Bronchial smooth muscle cell (primary cell): ENCODE measurements at places on chromosomes 6 and 20. TPM values are rescaled to one million over a fixed set of nuclear protein-coding genes. Genes with fewer than 3 reads are reported as not detected.

The SAMD5 gene
- total RNA-seq: 0.26 and 2.0 TPM in 2 replicates

The CHRNA4 gene
- not detected in 2 replicates for total RNA-seq

The UNC93A gene
- not detected in 2 replicates for total RNA-seq

The PACRG gene
- total RNA-seq: 0.16 and 0.17 TPM in 2 replicates

The VWA7 gene
- total RNA-seq: 0.79 and 0.86 TPM in 2 replicates

The FUT9 gene
- not detected in 2 replicates for total RNA-seq

The OR2H1 gene
- not detected in 2 replicates for total RNA-seq

The FLOT1 gene
- 95.8 and 103 TPM in 2 replicates for total RNA-seq

The GPLD1 gene
- total RNA-seq: under 0.01 and 0.09 TPM in 2 replicates

The HELZ2 gene
- total RNA-seq: 36.8 and 38.1 TPM in 2 replicates

The GRIK2 gene
- 0.79 TPM in 1 of 2 replicates, not detected in the other for total RNA-seq

The SCRT2 gene
- not detected in 2 replicates for total RNA-seq

The GTF2H4 gene
- total RNA-seq: 10.3 and 10.6 TPM in 2 replicates

The VSX1 gene
- not detected in 2 replicates for total RNA-seq

The FUCA2 gene
- total RNA-seq: 29.9 and 71.1 TPM in 2 replicates

The TRAPPC3L gene
- total RNA-seq: 0.09 and 0.16 TPM in 2 replicates

The FAM209A gene
- total RNA-seq: 0.16 TPM in 1 of 2 replicates, not detected in the other

The MYBL2 gene
- total RNA-seq: 0.09 and 0.47 TPM in 2 replicates

The MAD2L1BP gene
- total RNA-seq: 15.6 and 19.7 TPM in 2 replicates

The C6orf163 gene
- total RNA-seq: 1.4 and 2.4 TPM in 2 replicates

The RGS17 gene
- total RNA-seq: 7.5 and 15.1 TPM in 2 replicates

The COL9A3 gene
- 0.52 and 1.1 TPM in 2 replicates for total RNA-seq

The IYD gene
- not detected in 2 replicates for total RNA-seq

The MATN4 gene
- 0.17 TPM in 1 of 2 replicates, not detected in the other for total RNA-seq

The TENT5A gene
- total RNA-seq: 12.3 and 23.2 TPM in 2 replicates

The FOXA2 gene
- 0.09 TPM in 1 of 2 replicates, not detected in the other for total RNA-seq

The KATNA1 gene
- total RNA-seq: 32.9 and 41.8 TPM in 2 replicates

The NOL7 gene
- total RNA-seq: 39.0 and 48.5 TPM in 2 replicates

The TRIM31 gene
- total RNA-seq: not detected in 2 replicates

The LHFPL5 gene
- total RNA-seq: not detected in 2 replicates

The DDO gene
- total RNA-seq: 0.09 and 0.47 TPM in 2 replicates

The MYCT1 gene
- not detected in 2 replicates for total RNA-seq

The TMEM170B gene
- total RNA-seq: 0.32 and 0.34 TPM in 2 replicates

The ETV7 gene
- 0.47 and 1.1 TPM in 2 replicates for total RNA-seq

The ADGB gene
- total RNA-seq: not detected in 2 replicates

The ZBTB9 gene
- total RNA-seq: 3.6 and 4.6 TPM in 2 replicates

The CST2 gene
- total RNA-seq: not detected in 2 replicates

The LY6G6F gene
- total RNA-seq: not detected in 2 replicates
